Cardiac muscle cell (in vitro differentiated cells and primary cell): ENCODE measurements at places on chromosomes 7 and 10. TPM values are rescaled to one million over a fixed set of nuclear protein-coding genes. Genes with fewer than 3 reads are reported as not detected.

Gene RBP3
- total RNA-seq, result not detected in 2 replicates

Gene ST8SIA6
- total RNA-seq, result not detected in 2 replicates

Gene RASSF4
- total RNA-seq, result 53.2 and 63.6 TPM in 2 replicates

GRCh38 chr7:93559639-93560491 lies 14.7 kb downstream of the CALCR start:
- no peak overlapping the region for H3K27ac ChIP-seq
- H3K36me3 ChIP-seq, result no peaks in the 10 kb centered on the region

DNA sequence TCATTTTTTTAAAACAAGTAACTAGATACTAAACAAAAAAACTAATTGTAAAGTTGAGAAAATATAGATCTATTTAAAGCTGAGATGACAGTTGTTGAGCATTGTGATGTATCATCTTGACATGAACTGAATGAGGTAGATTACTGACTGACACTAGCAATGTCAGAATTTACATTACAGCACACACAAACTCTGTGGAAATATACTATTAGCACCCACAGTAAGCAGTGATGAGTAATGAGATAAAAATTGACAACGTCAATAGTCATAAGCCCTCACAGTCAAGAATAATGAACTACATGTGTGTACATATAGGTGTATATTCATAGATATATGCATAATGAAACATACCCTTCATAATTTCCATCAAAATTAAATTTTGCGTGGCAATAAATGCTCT lies 368.4 kb downstream of the TFEC start:
- no peaks in the 10 kb centered on the region for H3K27me3 ChIP-seq
- no peak overlapping the region for H3K4me3 ChIP-seq
- H3K4me1 ChIP-seq, result no peaks in the 10 kb centered on the region

DNA sequence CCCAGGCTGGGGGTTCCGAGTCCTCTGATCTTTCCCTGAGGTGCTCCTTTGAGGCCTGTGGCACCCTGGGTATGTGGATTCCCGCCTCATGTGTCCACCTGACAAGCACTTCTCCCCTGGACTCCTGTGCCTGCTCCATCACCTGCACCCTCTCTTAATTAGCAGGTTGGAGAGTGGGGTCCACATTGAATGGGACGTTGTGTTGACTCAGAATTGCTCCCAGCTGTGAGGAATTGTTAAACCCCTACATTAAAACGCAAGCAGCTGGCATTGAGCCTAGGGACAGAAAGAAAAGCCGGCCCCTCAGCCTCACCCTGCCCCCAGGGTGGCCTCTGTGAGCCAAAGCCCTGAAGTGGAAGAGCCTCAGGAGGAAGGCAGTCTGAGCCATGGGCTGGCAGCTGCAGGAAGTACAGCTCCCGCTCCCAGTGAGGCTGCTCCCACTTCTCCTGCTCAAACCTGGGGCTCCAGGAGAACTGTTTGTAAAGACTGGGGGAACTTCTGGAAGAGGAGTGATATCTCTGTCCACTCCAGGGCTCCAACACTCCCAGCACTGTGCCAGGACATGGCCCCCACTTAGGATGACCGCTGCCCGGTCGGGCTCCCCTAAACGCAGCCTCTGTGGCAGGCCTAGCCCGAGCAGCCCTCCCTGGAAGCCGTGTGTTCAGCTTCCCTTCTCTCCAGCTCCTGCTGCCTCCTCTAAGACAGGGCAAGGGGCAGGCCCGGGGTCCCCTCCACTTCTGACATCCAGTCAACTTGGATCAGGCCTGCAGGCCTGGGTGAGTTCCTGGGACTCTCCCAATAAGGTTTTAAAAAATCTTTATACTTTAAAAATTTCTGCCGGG lies 1.8 kb upstream of the OPN4 start:
- no peak overlapping the region for H3K4me3 ChIP-seq
- no peaks in the 10 kb centered on the region for H3K36me3 ChIP-seq
- DNase-seq, result no peak
- no peak overlapping the region for H3K27ac ChIP-seq

DNA sequence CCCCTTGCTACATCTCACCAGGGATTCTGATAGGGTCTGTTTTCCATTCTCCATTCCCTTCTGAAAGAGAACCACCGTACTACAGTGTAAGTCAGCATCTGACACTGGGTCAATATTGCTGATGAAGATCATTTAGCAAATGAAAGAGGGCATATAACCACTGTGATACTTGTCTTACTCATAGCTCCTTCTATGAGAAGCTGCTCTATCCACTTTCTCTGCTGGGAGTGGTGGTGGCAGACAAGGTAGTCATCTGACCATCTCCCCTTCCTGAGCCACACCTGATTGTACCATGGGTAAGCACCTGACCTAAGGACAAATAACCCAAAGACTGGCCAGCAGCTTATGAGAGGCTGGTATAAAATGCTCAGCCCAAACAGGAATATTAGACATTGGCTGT lies 220.4 kb downstream of the DOCK4 start:
- H3K4me3 ChIP-seq, result no peak overlapping the region
- H3K36me3 ChIP-seq, result no peaks in the 10 kb centered on the region
- H3K27ac ChIP-seq, result no peak overlapping the region
- DNase-seq, result no peak

GRCh38 chr7:138962561-138963270 lies 18.5 kb downstream of the KIAA1549 start:
- H3K27me3 ChIP-seq, result no peaks in the 10 kb centered on the region
- H3K4me1 ChIP-seq, result no peaks in the 10 kb centered on the region
- H3K27ac ChIP-seq, result no peak overlapping the region
- DNase-seq, result no peak
- H3K4me3 ChIP-seq, result no peak overlapping the region

GRCh38 chr10:68135922-68136792 lies 26.9 kb downstream of the MYPN start:
- H3K27ac ChIP-seq, result no peak overlapping the region
- no peaks in the 10 kb centered on the region for H3K36me3 ChIP-seq
- DNase-seq, result no peak
- no peak overlapping the region for H3K4me3 ChIP-seq
- H3K27me3 ChIP-seq, result no peaks in the 10 kb centered on the region

GRCh38 chr7:112854169-112854568 lies 64.0 kb upstream of the TMEM168 start:
- no peak overlapping the region for H3K4me3 ChIP-seq
- no peak overlapping the region for H3K27ac ChIP-seq
- H3K36me3 ChIP-seq, result no peaks in the 10 kb centered on the region
- peaks cover 33% of the 10 kb centered on the region for H3K4me1 ChIP-seq

- no peak overlapping the region for H3K27ac ChIP-seq
- no peaks in the 10 kb centered on the region for H3K36me3 ChIP-seq
- H3K27me3 ChIP-seq, result no peaks in the 10 kb centered on the region
- H3K4me3 ChIP-seq, result no peak overlapping the region
- no peaks in the 10 kb centered on the region for H3K4me1 ChIP-seq
- DNase-seq, result no peak
These were observed 36.0 kb downstream of the PTER start for GRCh38 chr10:16472828-16473227.

DNA sequence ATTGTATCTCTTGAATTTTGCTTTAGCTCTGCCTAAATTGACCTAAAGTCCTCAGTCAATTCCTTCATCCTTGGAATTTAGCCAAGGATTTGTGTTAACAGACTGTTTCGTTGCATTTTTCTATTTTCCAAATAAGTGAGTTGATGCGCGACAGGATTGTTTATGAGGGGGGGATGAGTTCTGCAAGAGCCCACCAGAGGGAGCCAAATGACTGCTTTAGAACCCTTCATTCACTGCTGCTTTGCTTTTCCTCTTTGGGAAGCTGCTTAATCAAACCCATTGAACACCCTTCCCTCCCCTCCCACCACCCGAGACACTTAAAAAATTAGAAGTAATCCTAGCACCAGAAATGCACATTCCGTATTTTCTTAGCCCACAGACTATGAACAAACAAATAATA lies 33.7 kb upstream of the PTF1A start:
- H3K4me1 ChIP-seq, result no peaks in the 10 kb centered on the region
- peaks cover 57% of the 10 kb centered on the region for H3K27me3 ChIP-seq
- no peak overlapping the region for H3K4me3 ChIP-seq
- H3K36me3 ChIP-seq, result no peaks in the 10 kb centered on the region
- no peak overlapping the region for H3K27ac ChIP-seq

DNA sequence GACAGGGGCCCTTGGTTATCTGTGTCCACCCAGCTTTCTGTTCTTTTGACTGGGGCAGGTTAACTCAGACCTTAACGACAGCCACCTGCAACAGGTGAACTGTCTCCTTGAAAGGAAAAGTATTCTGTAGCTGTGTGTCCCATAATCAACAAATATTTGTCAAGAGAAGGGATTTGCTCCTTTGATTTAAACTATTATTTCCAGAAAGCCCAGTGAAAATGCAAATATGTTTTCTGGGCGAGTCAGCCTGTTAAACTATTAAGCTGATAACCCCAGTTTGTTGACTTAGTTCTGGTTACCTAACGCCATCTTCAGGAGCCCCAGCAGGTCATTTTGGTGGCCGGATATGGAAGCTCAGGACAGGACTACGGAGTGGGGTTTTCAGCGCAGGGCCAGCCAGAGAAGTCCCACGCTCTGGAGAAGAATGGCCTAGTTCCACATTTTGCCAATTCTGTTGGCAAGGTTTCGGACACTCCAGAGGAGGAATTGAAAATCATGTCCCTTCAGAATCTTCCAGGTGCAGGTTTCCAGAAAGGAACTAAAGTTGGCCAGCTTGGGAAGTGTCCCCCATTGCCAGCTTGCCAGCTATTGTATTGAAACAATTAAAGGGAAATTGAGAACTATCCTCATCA lies 54.5 kb downstream of the ADRA2A start:
- H3K27ac ChIP-seq, result no peak overlapping the region
- H3K4me3 ChIP-seq, result no peak overlapping the region
- no peaks in the 10 kb centered on the region for H3K27me3 ChIP-seq
- no peaks in the 10 kb centered on the region for H3K4me1 ChIP-seq
- no peak for DNase-seq

DNA sequence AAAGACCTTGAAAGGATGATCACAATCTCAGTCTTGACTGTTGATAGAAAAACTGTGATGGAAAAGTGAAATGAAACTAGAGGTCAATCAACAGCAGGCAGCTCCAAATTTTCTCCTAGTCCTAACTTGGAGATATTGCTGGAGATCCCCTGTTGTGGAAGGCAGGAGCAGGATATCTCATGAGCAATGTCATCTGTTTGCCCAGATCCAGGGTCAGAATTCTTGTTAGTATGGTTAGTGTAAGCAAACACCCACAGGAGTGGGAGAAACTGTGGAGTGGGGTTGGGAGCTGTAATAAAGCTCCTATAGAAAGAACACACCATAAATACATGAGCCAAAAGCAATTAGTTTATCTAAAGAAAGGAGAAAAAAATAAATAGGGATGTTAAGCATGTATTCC lies 169.0 kb downstream of the AKR1D1 start:
- no peak overlapping the region for H3K4me3 ChIP-seq
- H3K36me3 ChIP-seq, result no peaks in the 10 kb centered on the region
- peaks cover 33% of the 10 kb centered on the region for H3K4me1 ChIP-seq
- DNase-seq, result peak; percentile 20
- peak overlapping the region; percentile 68 for H3K27ac ChIP-seq

GRCh38 chr10:90326498-90327267 lies 531.2 kb downstream of the HTR7 start:
- H3K27ac ChIP-seq, result no peak overlapping the region
- no peak for DNase-seq
- no peaks in the 10 kb centered on the region for H3K36me3 ChIP-seq
- H3K27me3 ChIP-seq, result no peaks in the 10 kb centered on the region

GRCh38 chr10:110868981-110869380 lies 2.7 kb upstream of the PDCD4 start:
- no peak for DNase-seq
- H3K4me1 ChIP-seq, result peaks cover 19% of the 10 kb centered on the region
- H3K27ac ChIP-seq, result no peak overlapping the region
- no peaks in the 10 kb centered on the region for H3K27me3 ChIP-seq

DNA sequence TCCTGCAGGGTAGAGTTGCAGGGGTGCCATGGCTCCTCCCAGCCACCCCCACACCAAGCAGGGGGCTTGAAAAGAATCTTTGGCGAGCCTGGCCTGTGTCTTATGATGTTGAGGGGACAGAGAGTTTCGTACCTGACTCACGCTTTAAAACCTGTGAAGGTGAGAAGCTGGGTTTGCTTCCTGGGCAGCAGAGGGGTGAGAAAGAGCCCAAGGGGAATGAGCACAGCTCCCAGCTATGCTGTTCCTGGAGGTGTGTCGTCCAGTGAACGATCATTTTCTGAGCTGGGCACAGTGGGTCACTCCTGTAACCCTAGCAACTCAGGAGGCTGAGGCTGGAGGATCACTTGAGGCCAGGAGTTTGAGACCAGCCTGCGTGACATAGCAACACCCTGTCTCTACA lies 13.5 kb upstream of the ADRB1 start:
- peaks cover 10% of the 10 kb centered on the region for H3K4me1 ChIP-seq
- no peak overlapping the region for H3K4me3 ChIP-seq

GRCh38 chr10:97711640-97712572 lies 1.6 kb upstream of the MARVELD1 start:
- no peak overlapping the region for H3K27ac ChIP-seq
- DNase-seq, result no peak
- H3K4me1 ChIP-seq, result peaks cover 11% of the 10 kb centered on the region
- no peaks in the 10 kb centered on the region for H3K36me3 ChIP-seq

DNA sequence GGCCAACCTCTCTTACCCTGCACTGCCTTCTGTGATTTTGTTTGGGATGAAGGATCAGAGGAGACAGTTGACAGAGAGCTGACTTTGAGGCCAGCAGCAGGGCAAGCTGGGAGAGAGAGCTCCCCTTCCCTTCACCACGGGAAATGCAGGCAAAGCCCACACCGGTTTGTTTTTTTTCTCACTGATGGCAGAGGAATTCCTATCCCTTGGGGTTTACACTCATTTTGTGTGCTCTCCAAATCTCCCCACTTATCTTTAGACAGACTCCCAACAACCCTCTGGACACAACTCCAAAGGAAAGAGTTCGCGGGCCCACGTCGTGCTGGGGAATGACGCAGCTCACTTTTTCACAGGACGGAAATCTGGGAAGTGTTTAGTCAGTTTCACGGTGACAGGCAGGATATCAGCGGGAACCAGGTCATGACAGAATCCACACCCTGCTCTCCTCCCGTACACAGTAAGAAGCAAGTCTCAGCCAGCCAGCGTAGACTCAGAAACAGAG lies 68.3 kb upstream of the FAM171A1 start:
- peak overlapping the region; percentile 11 for H3K4me3 ChIP-seq
- H3K27me3 ChIP-seq, result no peaks in the 10 kb centered on the region
- no peaks in the 10 kb centered on the region for H3K36me3 ChIP-seq
- peak overlapping the region; percentile 84 for H3K27ac ChIP-seq

DNA sequence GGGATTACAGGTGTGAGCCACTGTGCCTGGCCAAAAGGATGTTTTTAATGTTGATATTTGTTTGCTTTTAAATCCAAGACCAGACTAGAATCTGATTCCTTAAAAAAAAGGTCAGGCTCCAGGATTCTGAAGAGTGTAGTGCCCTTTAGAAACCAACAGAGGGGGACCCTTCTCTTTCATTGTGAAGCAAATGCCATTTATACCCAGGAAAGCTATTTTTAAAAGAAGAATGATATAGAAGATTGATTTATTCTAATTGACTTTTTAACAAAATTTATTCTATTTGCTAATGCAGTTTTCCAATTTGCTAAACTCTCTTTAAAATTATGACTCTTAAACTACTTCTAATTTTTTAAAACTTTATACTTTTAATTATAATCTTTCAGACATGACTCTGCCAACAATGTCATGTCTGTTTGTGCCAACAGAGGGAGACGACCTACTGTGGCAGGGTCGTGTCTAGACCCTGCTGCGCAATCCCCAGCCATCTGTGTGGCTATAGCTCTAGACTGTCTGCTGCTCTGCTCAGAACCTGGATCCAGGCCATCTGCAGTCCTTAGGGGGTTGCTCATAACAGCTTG lies 201.0 kb upstream of the IMMP2L start:
- no peaks in the 10 kb centered on the region for H3K4me1 ChIP-seq
- H3K36me3 ChIP-seq, result peaks cover 4% of the 10 kb centered on the region

- DNase-seq, result no peak
- H3K27ac ChIP-seq, result no peak overlapping the region
- H3K36me3 ChIP-seq, result no peaks in the 10 kb centered on the region
- no peaks in the 10 kb centered on the region for H3K4me1 ChIP-seq
- H3K4me3 ChIP-seq, result no peak overlapping the region
These were observed 103.5 kb downstream of the PARP12 start for GRCh38 chr7:139959285-139959628.
